Left ventricle myocardium superior (tissue), 1 donor: ENCODE measurements at places on chromosomes 16 and 17. TPM values are rescaled to one million over a fixed set of nuclear protein-coding genes. Genes with fewer than 3 reads are reported as not detected.

The PMP22 gene
- 179 TPM for total RNA-seq

The TTLL6 gene
- not detected for total RNA-seq

The ALG1 gene
- 8.3 TPM for total RNA-seq

The OR1A2 gene
- total RNA-seq = not detected

The FBXW10 gene
- not detected for total RNA-seq

The NME3 gene
- total RNA-seq = 38.3 TPM

The CLUH gene
- total RNA-seq = 205 TPM

The ADORA2B gene
- 0.57 TPM for total RNA-seq

The OTOP2 gene
- not detected for total RNA-seq

The NACA2 gene
- total RNA-seq = not detected

The TOM1L1 gene
- total RNA-seq = 12.1 TPM

The CD300LB gene
- 0.25 TPM for total RNA-seq

The MT1E gene
- total RNA-seq = 123 TPM

The LGALS9 gene
- total RNA-seq = 16.9 TPM

The SLC52A1 gene
- total RNA-seq = not detected

The MT1H gene
- not detected for total RNA-seq

The RRAD gene
- total RNA-seq = 86.7 TPM

The TP53TG3F gene
- not detected for total RNA-seq

The DLX3 gene
- total RNA-seq = not detected
